ENCODE measurements at places on chromosomes 4 and X.
A peak's percentile ranks its signal among the peaks of the same experiment; 100 is the strongest.

- peaks cover 24% of the 10 kb centered on the region for H3K27me3 ChIP-seq
- no peak overlapping the region for H3K27ac ChIP-seq
- H3K4me3 ChIP-seq: peak overlapping the region; percentile 22
- no peaks in the 10 kb centered on the region for H3K36me3 ChIP-seq
- H3K4me1 ChIP-seq: peaks cover 17% of the 10 kb centered on the region
Observed at GRCh38 chr4:41746440-41747229, 1.9 kb downstream of the PHOX2B start.

DNA sequence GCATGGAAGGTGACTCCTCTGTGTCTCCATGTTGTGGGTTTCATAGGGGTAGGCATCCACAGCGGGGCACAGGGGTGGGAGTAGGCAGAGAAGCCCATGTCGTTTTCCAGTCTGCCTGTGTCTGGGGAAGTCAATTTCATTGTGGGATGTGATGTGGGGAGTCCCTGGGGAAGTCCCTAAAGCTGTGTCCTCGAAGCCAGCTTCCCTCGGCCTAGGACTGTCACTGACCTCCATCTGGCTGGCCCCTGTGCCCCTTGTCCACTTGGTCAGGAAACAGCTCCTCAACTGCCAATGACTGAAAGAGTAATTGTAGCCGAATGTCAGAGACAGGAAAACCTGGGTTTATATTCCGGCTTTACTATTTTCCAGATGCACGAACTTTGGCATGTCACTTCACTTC lies 109.6 kb downstream of the DRD5 start:
- no peak overlapping the region for H3K4me3 ChIP-seq
- peaks cover 6% of the 10 kb centered on the region for H3K36me3 ChIP-seq
- H3K27ac ChIP-seq: no peak overlapping the region
- H3K4me1 ChIP-seq: no peaks in the 10 kb centered on the region

DNA sequence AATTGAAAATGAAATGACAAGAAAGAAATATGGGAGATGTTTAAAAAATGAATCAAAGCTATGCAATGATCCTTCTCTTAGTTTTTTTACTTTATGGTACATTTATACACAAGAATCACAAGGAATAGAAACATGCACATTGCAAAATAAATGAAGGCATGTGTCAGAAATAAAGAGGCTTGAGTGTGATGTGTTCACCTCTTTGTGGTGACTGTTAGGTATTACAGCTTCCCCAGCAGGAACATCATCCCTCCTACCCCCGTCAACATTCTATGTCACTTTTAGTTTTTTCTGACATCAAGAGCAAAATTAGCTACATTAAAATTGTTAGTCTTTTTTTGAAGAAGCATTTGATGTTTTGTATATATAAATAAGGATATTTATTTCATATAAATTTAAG lies 214.8 kb downstream of the SLC4A4 start:
- DNase-seq: no peak
- H3K4me3 ChIP-seq: no peak overlapping the region
- no peak overlapping the region for H3K27ac ChIP-seq
- H3K4me1 ChIP-seq: peaks cover 9% of the 10 kb centered on the region

DNA sequence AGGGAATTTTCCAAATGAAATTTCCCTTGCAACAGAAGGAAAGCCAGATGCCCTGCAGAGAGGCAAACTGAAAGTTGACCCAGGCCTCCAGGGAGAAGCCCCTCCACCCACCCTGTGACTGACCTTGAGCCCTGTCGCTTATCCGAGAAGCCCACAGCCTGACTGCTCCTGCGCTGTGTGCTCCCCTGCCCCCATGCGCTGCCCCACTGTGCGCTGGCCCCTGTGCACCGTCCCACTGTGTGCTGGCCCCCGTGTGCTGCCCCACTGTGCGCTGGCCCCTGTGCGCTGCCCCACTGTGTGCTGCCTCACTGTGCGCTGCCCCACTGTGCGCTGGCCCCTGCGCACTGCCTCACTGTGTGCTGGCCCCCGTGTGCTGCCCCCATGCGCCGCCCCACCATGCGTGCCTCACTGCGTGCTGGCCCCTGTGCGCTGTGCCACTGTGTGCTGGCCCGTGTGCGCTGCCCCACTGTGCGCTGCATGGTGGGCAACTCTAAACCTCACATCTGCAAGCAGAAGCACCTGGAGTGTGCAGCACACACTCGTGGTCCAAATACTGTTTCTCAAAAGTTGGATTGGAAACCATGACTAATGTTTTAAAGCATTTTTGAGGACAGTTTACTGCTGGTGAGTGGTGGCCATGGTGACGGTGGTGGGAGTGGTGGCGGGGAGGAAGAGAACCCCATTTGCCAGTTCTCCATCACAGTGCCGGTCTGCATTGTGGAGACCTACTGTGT lies 8.3 kb upstream of the GRPEL1 start:
- H3K4me3 ChIP-seq: no peak overlapping the region
- no peak overlapping the region for H3K27ac ChIP-seq
- no peaks in the 10 kb centered on the region for H3K4me1 ChIP-seq
- H3K36me3 ChIP-seq: no peaks in the 10 kb centered on the region
- no peak for DNase-seq
- H3K27me3 ChIP-seq: no peaks in the 10 kb centered on the region

- no peak overlapping the region for H3K4me3 ChIP-seq
Observed at GRCh38 chr4:17045866-17046265, 147.4 kb upstream of the LDB2 start.

- H3K27ac ChIP-seq: no peak overlapping the region
- no peak for DNase-seq
- H3K36me3 ChIP-seq: no peaks in the 10 kb centered on the region
- no peak overlapping the region for H3K4me3 ChIP-seq
- H3K27me3 ChIP-seq: no peaks in the 10 kb centered on the region
- no peaks in the 10 kb centered on the region for H3K4me1 ChIP-seq
Observed at GRCh38 chr4:129978315-129978714, 882.4 kb downstream of the C4orf33 start.

DNA sequence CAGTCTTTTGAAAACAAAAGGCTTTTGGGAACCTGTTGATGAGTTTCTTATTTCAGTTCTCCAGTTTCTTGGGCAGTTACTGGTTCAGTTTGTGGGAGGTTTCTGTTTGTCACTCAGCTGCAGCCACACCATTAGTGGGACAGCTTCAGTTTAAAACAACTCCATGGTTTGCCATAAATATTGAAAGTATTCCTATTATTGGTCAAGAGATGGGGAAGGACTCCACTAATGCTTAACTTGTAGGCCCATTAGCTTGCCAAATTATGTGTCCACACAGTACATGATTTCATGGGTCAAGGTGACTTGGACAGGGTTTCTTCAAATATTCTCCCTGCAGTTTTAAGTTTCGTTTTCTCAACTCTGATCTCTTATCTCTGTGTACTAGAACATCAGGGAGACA lies 15.5 kb upstream of the ASIC5 start:
- no peaks in the 10 kb centered on the region for H3K27me3 ChIP-seq
- H3K4me1 ChIP-seq: peaks cover 33% of the 10 kb centered on the region
- no peak for DNase-seq
- no peaks in the 10 kb centered on the region for H3K36me3 ChIP-seq
- peak overlapping the region; percentile 84 for H3K27ac ChIP-seq

GRCh38 chr4:174236359-174236758 lies 47.1 kb downstream of the FBXO8 start:
- H3K27me3 ChIP-seq: no peaks in the 10 kb centered on the region
- no peaks in the 10 kb centered on the region for H3K4me1 ChIP-seq
- no peak overlapping the region for H3K27ac ChIP-seq
- peaks cover 18% of the 10 kb centered on the region for H3K36me3 ChIP-seq

GRCh38 chr4:71558248-71558647 lies 219.4 kb downstream of the SLC4A4 start:
- H3K27me3 ChIP-seq: no peaks in the 10 kb centered on the region
- H3K27ac ChIP-seq: no peak overlapping the region
- no peaks in the 10 kb centered on the region for H3K4me1 ChIP-seq
- DNase-seq: no peak
- no peak overlapping the region for H3K4me3 ChIP-seq
- H3K36me3 ChIP-seq: no peaks in the 10 kb centered on the region

DNA sequence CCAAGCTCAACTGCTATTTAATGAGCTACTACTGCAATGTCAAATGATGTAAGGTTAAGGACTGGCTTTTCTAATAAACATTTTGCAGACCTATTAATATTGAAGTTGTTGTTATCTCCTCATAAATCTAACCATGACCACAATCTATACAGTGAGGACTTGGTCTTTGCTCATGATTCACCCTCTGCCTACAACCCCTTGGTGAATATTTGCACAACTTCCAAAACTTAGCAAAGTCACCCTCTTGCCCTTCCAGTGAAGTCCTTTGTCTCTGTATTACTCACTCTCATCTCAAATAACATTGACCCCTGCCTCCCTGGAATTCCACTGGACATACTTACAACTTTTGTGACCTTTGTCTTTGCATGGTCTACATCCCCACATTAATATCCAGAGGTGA lies 204.5 kb downstream of the KCNIP4 start:
- H3K4me3 ChIP-seq: no peak overlapping the region
- H3K36me3 ChIP-seq: no peaks in the 10 kb centered on the region
- DNase-seq: no peak
- no peaks in the 10 kb centered on the region for H3K4me1 ChIP-seq
- H3K27me3 ChIP-seq: no peaks in the 10 kb centered on the region

GRCh38 chrX:128805236-128805635 lies 718.1 kb downstream of the SMARCA1 start:
- DNase-seq: no peak
- H3K36me3 ChIP-seq: no peaks in the 10 kb centered on the region
- H3K4me1 ChIP-seq: no peaks in the 10 kb centered on the region
- no peak overlapping the region for H3K4me3 ChIP-seq

DNA sequence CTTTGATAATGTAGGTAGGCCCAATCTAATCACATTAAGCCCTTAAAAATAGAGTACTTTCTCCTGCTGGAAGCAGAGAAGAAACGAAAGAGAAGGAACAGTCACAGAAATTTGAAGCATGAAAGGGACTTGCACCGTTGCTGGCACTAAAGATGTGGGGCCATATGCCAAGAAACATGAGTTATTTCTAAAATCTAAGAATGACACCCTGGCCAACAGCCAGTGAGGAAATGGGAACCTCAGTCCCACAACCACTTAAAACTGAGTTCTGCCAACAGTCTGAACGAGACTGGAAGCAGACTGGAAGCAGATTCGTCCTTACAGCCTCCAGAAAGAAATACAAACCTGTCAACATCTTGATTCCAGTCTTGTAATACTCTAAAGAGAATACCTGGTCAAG lies 70.1 kb downstream of the CENPC start:
- no peak overlapping the region for H3K4me3 ChIP-seq
- no peak overlapping the region for H3K27ac ChIP-seq
- no peaks in the 10 kb centered on the region for H3K4me1 ChIP-seq
- H3K36me3 ChIP-seq: peaks cover 40% of the 10 kb centered on the region
- H3K27me3 ChIP-seq: no peaks in the 10 kb centered on the region

GRCh38 chr4:100948911-100949310 lies 398.4 kb downstream of the PPP3CA start:
- H3K4me1 ChIP-seq: no peaks in the 10 kb centered on the region
- no peak for DNase-seq
- no peaks in the 10 kb centered on the region for H3K36me3 ChIP-seq
- H3K27ac ChIP-seq: no peak overlapping the region
- H3K4me3 ChIP-seq: no peak overlapping the region
- H3K27me3 ChIP-seq: no peaks in the 10 kb centered on the region

DNA sequence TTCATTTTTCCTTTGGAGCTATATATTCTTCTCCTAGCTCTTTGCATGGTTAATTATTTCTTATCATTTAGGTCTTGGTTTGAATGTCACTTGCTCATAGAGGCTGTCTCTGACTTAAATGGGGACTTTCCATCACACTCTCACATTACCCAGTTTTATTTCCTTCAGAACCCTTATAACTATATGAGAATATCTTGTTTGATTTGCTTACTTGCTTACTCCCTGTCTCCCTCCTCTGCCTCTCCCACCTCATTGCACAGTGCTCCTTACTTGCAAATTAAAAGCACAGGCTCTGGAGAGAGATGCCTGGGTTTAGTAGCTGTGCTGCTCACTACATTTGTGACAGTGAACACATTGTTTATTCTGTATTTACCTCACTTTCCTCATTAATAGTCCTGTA lies 174.6 kb downstream of the SOWAHB start:
- peaks cover 25% of the 10 kb centered on the region for H3K4me1 ChIP-seq
- H3K27ac ChIP-seq: no peak overlapping the region
- no peaks in the 10 kb centered on the region for H3K36me3 ChIP-seq
- H3K4me3 ChIP-seq: no peak overlapping the region

DNA sequence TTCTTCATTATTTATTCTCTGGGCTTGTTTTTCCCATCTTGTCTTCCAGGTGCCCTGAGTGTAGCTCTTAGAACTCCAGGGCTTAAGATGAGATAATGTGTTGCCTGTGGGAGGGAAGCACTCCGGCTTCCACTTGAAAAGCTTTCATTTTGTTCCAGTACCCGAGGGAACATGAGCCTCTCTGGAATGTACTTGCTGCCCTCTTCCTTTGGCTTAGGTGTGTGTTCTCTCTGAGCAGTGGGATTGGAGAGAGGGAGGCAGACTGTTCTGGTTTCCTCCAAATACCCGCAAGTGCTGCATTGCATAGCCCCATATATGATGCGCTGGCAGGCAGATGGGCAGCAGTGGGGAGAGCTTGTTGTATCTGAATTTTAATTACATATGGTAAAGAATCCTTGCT lies 861 bp upstream of the DTHD1 start:
- H3K27ac ChIP-seq: no peak overlapping the region
- no peaks in the 10 kb centered on the region for H3K4me1 ChIP-seq
- no peak for DNase-seq
- H3K4me3 ChIP-seq: no peak overlapping the region
- no peaks in the 10 kb centered on the region for H3K36me3 ChIP-seq
